ENCODE measurements at places on chromosomes 11 and 22.

- no peak for DNase-seq
Measured at GRCh38 chr11:93952082-93952780, 68.9 kb upstream of the HEPHL1 start.

- no peak for DNase-seq
Measured at GRCh38 chr11:64226507-64227051, 505 bp downstream of the NUDT22 start.

GRCh38 chr11:2298795-2299761 is 2.6 kb downstream of the C11orf21 start:
- DNase-seq = no peak

GRCh38 chr22:37697538-37697835 is 639 bp downstream of the TRIOBP start:
- DNase-seq = no peak

DNA sequence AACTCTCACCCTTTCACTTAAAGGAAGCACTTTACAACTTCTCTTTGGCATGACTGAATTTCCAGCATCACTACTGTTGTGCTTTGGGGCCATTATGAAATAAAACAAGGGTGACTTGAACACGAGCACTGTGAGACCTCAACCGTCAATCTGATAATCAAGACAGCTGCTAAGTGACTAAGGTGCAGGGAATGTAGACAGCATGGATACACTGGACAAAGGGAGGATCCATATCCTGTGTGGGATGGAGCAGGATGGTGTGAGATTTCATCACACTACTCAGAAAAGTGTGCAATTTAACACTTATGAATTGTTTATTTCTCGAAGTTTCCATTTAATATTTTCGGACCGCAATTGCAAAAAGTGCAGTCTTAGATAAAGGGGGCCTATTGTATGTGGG is 16.1 kb upstream of the EXPH5 start:
- DNase-seq = no peak

DNA sequence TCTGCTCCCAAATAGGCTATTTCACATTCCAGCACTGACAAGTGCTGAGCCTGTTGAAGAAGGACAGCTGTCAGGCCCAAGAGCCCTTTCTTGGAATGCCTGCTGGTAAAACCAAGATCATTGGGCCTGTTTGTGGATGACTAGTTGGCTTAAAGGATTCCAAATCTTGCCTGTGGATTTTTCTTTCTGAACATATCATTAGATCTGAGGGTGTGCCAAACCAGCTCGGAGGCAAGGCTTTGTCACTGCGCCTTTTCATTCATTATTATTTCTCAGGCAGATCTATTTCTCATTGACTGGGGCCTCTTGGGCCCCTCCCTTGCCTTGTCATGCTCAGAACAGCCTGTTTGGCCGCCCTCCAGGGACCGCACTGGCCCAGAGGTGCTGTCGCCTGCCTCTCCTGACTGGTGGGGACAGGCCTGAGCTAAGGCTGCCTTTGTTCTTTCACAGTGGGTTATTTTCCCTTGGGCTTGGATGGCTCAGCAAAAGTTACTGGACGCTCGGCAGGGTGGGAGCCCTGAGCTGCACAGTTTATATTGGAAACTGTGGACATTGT is 222.7 kb upstream of the SESN3 start:
- DNase-seq = no peak

GRCh38 chr11:15828215-15828853 is 528.0 kb downstream of the SOX6 start:
- DNase-seq = no peak

DNA sequence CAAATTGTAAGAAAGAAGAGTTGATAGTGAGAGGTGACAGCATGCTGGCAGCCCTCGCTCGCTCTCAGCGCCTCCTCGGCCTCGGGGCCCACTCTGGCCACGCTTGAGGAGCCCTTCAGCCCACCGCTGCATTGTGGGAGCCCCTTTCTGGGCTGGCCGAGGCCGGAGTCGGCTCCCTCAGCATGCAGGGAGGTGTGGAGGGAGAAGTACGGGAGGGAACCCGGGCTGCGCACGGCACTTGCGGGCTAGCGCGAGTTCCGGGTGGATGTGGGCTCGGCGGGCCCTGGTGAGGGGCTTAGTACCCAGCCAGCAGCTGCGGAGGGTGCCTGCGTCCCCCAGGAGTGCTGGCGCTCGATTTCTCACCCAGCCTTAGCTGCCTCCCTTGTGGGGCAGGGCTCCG is 539.7 kb upstream of the CCDC179 start:
- no peak for DNase-seq

DNA sequence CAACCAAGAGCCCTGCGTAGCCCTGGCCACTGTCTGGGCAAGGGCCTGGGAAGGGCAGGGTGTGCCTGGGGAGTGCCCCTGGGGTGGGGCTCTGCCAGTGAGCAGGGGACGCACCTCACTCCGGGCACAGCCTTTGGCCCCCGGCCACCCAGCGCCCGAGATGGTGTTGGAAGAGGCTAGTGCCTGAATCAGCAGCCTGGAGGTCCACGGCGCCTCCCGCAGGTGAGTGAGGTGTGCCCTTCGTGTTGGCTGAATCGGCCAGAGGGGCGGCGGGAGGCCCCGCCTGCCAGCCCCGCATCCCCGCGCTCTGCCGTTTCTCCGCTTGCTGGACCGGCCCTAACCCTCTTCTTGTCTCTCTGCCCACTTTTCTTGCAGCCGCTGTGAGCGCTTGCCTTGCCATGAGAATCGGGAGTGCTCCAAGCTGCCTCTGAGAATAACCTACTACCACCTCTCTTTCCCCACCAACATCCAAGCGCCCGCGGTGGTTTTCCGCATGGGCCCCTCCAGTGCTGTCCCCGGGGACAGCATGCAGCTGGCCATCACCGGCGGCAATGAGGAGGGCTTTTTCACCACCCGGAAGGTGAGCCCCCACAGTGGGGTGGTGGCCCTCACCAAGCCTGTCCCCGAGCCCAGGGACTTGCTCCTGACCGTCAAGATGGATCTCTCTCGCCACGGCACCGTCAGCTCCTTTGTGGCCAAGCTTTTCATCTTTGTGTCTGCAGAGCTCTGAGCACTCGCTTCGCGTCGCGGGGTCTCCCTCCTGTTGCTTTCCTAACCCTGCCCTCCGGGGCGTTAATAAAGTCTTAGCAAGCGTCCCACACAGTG is 60.1 kb downstream of the FBLN1 start:
- no peak for DNase-seq

DNA sequence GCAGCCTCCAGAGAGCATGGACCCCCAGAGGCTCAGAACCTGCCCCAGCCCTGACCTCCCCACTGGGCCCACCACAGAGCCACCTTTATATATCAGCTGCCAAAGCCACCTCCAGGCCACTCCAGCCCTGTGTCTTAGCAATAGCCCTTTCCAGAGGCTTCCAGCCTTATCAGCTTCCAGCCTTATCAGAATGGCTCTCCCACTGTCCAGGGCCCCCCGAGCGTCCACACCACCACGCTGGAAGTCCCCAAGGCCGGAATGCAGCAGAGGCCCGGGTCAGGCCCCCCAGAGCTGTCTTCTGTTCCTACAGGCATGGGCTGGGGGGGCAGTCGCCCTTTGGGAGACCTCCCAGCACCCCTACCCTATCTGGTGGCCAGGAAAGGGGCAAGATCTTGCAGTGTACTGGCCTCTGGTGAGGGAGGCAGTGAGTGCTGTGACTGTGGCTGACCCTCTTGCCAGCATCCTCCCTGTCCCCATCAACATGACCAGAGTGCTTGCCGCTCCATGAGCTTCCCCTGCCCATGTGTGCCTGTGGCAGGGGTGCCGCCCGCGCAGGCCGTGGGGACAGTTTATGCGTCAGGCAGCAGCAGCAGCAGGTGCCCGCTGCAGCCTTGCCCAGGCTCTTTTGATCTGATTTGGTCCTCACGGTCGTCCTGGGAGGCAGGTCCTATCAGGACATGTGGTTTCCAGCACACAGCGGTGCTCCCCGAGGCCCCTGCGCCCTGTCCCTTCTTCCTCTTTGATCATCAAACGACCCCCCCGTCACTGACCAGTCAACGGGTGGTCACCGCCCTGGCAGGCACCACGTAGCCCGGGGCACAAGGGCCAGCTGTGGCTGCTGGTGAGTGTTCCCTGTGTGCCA is 15.9 kb downstream of the OSBPL5 start:
- no peak for DNase-seq

- DNase-seq = no peak
Measured at GRCh38 chr11:119501777-119502405, 78.9 kb upstream of the THY1 start.

GRCh38 chr11:96579656-96580055 is 189.8 kb downstream of the JRKL start:
- no peak for DNase-seq

GRCh38 chr11:47212938-47213337 is 1.8 kb upstream of the DDB2 start:
- no peak for DNase-seq

- no peak for DNase-seq
Measured at GRCh38 chr11:47308050-47308823, 38.3 kb downstream of the MADD start.

DNA sequence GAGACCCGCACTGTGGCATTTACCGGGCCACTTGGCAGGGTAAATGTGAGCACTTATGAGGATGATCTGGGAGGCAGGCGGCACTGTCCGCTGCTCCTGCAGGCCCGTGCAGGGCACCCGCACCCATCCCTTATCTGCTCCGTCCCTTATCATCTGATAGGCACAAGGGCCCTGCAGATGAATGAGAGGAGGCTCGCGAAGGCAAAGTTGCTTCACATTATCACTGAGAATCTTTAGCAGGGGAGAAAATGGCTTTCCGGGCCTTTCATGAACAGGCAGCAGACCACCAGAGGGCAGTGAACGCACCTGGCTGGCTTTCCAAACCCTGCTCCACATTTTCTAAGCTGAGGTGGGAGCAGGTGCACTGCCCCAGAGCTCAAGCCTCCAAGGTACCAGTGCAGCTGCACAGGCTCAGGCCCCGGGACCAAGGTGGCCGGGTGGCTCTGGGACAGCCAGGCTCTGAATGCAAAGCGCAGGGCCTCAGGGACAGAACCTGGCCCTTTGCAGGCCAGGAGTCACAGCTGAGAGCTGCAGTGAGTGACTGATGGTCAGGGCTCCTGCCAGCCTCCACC is 165.6 kb downstream of the SHANK2 start:
- DNase-seq = no peak

DNA sequence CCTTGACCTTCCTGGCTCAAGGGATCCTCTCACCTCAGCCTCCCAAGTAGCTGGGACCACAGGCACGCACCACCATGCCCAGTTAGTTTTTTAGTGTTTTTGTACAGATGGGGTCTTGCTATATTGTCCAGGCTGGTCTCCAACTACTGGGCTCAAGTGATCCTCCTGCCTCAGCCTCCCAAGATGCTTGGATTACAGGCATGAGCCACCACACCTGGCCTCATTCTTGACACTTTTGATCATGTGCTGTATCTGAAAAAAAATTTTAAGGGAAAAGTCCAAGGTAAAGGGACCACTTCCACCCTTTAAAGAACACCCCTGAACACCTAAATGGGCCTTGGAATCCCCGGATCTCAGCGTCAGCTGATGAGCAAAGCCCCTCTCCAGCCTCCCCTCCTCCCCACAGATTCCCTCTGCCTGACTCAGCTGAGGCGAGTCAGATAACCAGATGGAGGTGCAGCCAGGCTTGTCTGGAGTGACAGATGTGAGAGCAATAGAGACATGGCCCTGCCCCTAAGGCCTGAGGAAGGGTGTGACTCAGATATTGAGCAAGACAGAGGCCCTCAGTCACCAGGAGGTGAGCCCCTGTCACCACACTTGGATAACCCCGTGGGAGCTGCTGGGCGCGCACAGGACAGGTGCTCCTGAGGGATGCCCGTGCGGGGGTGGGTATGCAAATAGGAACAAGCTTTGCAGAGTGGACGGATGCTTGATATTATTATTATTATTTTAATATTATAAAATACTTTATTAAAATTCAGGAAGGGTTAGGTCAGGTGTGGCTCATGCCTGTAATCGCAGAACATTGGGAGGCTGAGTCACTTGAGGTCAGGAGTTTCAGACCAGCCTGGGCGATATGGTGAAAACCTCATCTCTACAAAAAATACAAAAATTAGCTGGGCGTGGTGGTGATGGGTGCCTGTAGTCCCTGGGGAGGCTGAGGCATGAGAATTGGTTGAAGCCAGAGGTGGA is 5.0 kb upstream of the CCDC88B start:
- DNase-seq = peak; percentile 30
